ENCODE measurements at places on chromosomes 6 and 20. TPM values are rescaled to one million over a fixed set of nuclear protein-coding genes. Genes with fewer than 3 reads are reported as not detected.
A peak's percentile ranks its signal among the peaks of the same experiment; 100 is the strongest.

- DNase-seq: no peak
These were observed 13.8 kb downstream of the SYNJ2 start for GRCh38 chr6:157995458-157995857.

GRCh38 chr20:21529863-21530262 lies 16.0 kb upstream of the NKX2-2 start:
- no peak for DNase-seq

GRCh38 chr6:107513214-107513613 lies 23.3 kb downstream of the SOBP start:
- no peak for DNase-seq

DNA sequence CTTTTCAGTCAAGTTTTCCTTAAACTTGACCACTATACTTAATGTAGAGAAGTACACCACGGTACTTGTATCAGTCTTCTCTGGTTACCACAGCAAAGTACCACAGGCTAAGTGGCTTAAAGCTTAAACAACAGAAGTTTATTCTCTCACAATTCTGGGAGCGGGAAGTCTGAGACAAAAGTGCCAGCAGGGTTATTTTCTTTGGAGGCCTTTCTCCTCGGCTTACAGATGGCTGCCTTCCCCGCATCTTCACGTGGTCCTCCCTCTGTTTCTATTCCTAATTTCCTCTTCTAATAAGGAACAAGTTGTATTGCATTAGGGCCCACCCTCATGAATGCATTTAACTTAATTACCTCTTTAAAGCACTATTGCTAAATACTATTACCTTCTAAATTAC lies 258.0 kb downstream of the PLCB1 start:
- no peak for DNase-seq

- peak; percentile 35 for DNase-seq
These were observed 215.0 kb upstream of the PLCB4 start for GRCh38 chr20:8853805-8854338.

The SAMD5 gene
- 7.3 TPM for total RNA-seq

- no peak for DNase-seq
These were observed 2.2 kb upstream of the SNPH start for GRCh38 chr20:1263853-1264252.

The MOG gene
- total RNA-seq: not detected

The SLC22A7 gene
- 0.37 TPM for total RNA-seq
